NCI-H748 treated with DMSO at 0.1 percent for 48 hours (cell line): ENCODE measurements at places on chromosomes 2 and 18.

DNA sequence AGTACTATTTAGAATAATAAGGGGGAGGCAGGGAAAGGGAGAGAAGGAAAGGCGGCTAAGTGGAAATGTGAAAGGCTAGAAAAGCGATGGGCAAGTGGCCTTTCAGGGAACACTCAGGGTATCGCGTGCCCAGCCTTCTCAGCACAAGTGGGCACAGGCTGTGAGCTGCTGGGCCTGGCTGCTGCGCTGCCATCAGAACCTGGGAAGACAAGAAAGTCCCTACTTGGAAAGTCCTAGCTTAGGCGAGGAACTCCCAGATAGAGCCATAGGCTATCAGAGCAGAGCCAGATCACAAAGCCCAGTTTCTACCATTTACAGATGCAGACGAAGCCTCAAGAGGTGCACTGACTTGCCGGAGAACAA is 9.8 kb upstream of the FZD7 start:
- no peak for DNase-seq

DNA sequence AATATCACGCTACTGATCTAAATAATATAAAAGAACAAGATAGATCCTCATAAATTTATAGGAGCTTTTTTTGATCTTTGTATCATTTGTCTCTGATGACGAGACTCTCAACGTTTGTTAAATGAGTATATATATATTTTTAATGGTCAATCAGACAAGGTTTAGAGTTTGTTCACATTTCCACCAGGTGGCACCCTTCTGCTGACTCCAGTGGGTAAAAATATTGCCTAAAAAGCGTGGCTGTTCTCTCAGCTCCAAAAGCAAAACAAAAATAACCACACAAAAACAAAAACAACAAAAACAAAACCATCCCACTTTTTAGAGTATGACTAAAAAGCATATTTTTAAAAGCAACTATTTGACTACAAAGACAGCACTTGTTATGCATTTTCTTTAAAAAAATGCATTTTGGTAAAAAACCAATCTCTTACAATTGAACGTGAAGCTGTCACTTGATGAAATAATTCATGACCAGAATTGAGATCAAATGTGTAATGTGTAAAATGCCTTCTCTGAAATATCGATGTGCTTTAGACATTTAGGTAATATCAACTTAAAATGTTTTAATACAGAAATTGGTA is 723.2 kb downstream of the DPP10 start:
- peak; percentile 7 for DNase-seq

GRCh38 chr18:23437357-23438045 is 15.6 kb upstream of the RIOK3 start:
- peak; percentile 80 for DNase-seq

GRCh38 chr2:48626047-48626446 is 8.4 kb downstream of the GTF2A1L start:
- no peak for DNase-seq

DNA sequence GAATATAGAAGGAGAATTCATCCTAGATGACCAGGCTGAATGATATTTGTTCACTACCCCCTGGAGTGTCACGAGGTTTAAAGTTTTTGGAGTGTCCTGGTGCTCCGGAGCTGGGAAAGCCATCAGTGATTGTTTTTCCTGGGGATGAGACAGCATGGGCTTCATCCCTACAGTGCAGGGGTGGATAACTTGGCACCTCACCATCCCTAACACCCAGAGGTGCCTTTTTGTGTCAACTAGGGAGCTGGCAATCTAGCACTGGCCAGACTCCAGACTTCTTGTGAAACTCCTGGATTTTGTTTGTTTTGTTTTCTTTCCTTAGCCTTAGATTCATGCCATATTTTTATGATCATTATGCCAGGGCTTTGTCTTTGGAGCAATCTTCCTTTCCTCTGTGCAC is 164.8 kb downstream of the PRKCE start:
- DNase-seq: no peak

DNA sequence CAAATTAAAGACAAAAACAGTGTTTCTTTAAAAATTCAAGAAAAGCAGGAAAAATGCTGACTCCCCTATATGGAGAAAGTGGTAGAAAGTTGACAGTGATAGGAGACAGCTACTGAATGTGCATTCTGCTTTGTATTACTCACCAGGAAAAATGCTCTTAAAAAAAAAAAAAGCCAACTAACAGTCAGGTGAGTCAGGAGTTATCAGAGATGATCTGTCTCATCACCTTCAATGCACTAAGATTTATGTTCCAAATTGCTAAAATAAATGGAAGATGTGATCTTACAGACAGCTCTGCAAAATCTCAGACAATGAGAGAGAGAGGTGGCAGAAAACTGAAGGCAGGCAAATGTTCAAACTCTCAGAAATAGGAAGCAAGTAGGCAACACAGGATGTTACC is 47.6 kb upstream of the ZNF521 start:
- DNase-seq: no peak

GRCh38 chr2:33013684-33014110 is 66.9 kb downstream of the LTBP1 start:
- no peak for DNase-seq

DNA sequence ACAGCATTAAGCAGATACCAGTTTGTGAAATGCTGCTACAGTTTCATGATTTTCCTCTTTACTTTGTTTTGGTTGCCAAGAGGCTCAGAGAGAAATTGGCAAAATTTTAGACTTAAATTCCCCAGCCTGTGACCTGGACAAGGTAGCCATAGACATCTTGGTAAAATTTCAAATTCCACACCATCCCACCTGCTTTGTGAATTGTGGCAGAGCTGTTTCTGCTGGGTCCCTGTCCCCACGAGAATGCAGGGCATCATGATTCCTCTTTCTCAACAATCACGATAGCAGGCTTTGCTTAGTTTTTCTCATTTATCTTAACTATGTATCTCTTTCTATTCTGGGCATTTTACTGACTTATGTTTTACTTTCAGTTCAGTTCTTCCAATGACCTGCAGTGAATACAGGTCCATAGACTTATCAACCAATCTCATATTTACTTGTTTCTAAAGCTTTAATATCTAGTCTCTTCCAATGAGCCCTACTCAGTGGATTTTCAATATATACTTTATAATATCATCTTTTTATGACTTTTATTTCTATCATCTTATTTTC is 351.6 kb downstream of the SOCS6 start:
- no peak for DNase-seq

DNA sequence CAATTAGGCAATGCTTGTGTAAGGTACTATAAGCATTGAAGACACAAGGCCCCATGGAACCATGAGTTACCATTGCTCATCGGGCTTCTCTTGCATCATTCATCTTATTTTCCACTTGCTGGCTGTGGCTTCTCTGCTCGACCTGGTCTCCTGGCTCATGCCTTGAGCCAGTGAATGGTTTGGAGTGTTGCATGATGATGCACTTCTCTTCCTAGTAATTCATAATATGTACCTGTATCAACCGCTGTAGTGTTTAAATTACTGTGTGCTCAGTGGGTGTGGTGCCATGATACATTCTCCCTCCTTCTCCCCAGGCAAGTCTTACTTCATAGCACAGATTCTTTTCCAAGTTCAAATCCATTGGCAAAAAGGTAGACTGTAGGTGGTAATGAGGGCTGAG is 66.8 kb downstream of the ABCA12 start:
- DNase-seq: peak; percentile 9

- DNase-seq: no peak
These were observed 69.7 kb downstream of the NUP35 start for GRCh38 chr2:183193904-183194303.

DNA sequence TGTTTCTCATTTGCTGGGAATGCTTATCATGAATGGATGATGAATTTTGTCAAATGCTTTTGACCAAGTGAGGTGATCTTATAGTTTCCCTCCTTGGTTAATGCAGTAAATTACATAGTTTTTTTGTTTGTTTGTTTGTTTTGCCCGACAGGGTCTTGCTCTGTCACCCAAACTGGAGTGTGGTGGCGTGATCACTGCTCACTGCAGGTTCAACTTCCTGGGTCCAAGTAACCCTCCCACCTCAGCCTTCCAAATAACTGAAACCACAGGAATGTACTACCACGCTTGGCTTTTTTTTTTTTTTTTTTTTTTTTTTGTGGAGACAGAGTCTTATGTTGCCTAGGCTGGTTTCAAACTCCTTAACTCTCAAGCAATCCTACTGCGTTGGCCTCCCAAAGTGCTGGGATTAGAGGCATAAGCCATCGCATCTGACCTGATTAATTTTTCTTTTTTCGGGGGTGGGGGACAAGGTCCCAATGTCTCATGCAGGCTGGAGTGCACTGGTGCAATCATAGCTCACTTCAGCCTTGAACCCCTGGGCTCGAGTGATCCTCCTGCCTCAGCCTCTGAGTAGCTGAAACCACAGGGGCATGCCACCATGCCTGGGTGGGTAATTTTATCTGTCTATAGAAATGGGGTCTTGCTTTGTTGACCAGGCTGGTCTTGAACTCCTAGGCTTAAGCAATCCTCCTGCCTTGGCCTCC is 48.6 kb downstream of the SMAD2 start:
- no peak for DNase-seq

DNA sequence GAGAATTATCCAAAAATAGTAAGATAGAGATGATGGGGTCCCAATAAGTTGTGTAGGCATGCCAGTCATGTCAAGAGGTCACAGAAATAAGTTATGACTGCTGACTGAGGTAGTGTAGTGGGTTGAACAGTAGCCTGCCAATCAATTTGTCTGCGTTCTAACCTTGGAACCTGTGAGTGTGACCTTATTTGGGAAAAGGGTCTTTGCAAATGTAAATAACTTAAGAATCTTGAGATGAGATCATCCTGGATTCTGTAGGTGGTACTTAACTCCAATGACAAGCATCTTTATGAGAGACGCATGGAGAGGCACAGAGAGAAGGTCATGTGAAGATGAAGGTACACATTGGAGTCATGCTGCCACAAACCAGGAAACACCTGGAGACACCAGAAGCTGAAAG is 31.0 kb downstream of the ACVR1 start:
- no peak for DNase-seq

- no peak for DNase-seq
These were observed 44.6 kb downstream of the TOGARAM2 start for GRCh38 chr2:29025711-29026110.

DNA sequence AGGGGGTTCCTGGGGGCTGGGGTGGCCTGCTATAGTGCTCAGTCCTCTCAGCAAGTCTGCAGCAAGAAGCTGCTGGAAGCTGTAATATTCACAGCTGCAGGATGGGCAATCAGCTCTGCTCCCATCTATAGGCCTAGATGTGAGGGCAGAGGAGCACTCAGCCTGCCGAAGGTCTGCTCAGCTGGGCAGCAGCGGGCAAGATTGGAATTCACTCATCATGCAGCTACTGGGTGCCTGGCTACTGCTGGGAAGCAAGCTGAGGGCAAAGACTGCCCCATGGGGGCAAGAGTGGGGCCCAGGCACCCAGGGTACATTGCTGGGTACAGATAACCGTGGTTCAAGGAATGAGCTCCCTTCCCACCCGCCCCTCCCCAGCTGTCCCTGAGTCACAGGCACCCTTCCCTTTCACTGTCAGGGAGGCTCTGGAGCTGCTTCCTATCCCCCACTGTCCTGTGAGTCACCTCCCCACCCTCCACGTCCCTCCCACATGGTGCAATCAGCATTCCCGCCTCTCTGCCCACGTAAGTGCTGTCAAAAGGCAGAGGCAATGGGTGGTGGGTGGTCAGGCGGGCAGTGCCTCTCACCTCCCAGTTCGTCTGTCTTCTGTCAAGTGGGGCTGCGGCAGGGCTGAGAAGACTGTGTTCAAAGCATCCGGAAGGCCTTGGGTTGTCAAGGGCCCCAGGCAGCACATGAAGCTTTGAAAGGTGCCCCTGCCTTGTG is 169.2 kb downstream of the TRIM43 start:
- DNase-seq: no peak

DNA sequence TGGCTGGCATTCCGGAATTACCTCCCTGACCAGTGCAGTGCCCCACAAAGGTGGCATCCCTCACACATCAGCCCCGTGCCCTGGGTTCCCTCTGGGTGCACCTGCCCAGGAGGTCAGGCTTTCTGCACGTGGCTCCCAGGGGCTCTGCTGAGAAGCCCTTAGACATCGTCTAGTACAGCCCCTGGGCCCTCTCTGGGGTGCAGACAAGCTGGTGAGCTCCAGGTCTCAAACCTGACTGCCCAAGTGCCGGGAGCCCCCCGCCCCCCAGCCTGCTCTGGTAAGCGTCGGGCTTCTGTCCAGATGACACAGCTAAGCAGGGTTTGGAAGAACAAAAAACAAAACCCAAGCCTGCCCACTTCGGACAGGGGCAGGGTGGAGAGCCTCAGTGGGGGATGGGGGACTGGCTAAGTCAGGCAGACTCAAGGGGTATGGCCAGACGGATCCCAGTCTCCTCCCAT is 20.2 kb downstream of the TWIST2 start:
- no peak for DNase-seq

DNA sequence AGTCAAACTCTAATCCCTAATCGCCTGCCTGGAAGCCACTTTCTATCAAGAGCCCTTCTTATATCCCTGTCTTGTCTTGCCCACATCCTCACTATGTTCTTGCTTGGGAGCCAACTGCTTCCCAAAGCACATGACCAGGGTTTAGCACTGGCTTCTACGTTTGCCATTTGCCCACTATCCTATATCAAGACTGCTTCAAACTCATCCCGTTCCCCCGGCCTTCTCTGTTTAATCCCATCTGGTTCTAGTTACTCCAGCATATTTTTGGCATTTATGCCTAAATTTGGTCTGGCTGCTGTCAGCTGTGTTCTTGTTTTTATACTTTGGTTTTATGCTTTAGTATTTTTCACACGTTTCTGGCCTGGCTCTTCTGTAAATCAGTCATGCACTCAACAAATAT is 40.2 kb downstream of the POLR1A start:
- DNase-seq: no peak

GRCh38 chr18:3177902-3178687 is 41.7 kb downstream of the MYOM1 start:
- no peak for DNase-seq

- no peak for DNase-seq
These were observed 104.2 kb downstream of the CRIM1 start for GRCh38 chr2:36459725-36460137.

DNA sequence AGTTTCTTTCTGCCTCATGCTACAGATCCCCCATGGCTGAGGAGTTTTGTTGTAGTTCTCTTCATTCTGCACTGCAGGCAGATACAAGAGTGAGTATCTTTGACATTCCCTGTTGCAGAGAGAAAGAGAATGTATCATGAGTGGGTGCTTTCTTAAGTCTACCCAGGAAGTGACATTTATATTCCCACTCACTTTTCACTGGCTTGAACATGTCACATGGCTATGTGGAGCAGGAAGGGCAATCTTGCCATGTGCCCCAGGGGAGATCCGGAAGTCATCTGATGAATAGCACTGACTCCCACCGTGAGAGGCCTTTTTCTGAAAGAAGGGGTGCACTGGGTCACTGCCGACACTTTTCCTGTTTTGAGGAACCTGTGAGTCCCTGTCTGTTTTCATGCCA is 66.4 kb upstream of the BOD1L2 start:
- DNase-seq: no peak

- no peak for DNase-seq
These were observed 80.7 kb downstream of the CCBE1 start for GRCh38 chr18:59616501-59616900.
